ENCODE measurements at places on chromosomes 2 and 18.

GRCh38 chr2:28751252-28751955 lies at the start of gene PPP1CB:
Gene PPP1CB, plus strand, starts transcription at chr2:28751830. Its CDS starts 295 bp downstream, at chr2:28752125.
- peak; percentile 98 for DNase-seq
- peaks cover 58% of the 10 kb centered on the region for H3K4me1 ChIP-seq
- no peaks in the 10 kb centered on the region for H3K27me3 ChIP-seq
- peak within 1 kb of the TSS; percentile 97 for H3K27ac ChIP-seq
- H3K4me3 ChIP-seq: peak within 1 kb of the TSS; percentile 88

GRCh38 chr2:204380141-204380881 lies 165.0 kb upstream of the PARD3B start:
- no peaks in the 10 kb centered on the region for H3K4me1 ChIP-seq
- H3K27me3 ChIP-seq: peaks cover 2% of the 10 kb centered on the region
- no peak overlapping the region for H3K27ac ChIP-seq
- no peak for DNase-seq
- no peak overlapping the region for H3K4me3 ChIP-seq

- H3K36me3 ChIP-seq: peaks cover 3% of the 10 kb centered on the region
- DNase-seq: no peak
- no peaks in the 10 kb centered on the region for H3K4me1 ChIP-seq
These were observed 27.1 kb upstream of the STEAP3 start for GRCh38 chr2:119196301-119197125.

GRCh38 chr2:235494716-235495372 lies 1.0 kb downstream of the AGAP1 start:
- no peak overlapping the region for H3K27ac ChIP-seq
- H3K27me3 ChIP-seq: peaks cover 18% of the 10 kb centered on the region
- H3K36me3 ChIP-seq: no peaks in the 10 kb centered on the region
- peak overlapping the region; percentile 28 for H3K4me3 ChIP-seq
- peaks cover 15% of the 10 kb centered on the region for H3K4me1 ChIP-seq
- no peak for DNase-seq

All from naive thymus-derived CD8-positive, alpha-beta T cell (primary cell).